NCI-H1105 treated with DMSO at 0.1 percent for 48 hours (cell line): ENCODE measurements at places on chromosomes 2 and 18.
A peak's percentile ranks its signal among the peaks of the same experiment; 100 is the strongest.

DNA sequence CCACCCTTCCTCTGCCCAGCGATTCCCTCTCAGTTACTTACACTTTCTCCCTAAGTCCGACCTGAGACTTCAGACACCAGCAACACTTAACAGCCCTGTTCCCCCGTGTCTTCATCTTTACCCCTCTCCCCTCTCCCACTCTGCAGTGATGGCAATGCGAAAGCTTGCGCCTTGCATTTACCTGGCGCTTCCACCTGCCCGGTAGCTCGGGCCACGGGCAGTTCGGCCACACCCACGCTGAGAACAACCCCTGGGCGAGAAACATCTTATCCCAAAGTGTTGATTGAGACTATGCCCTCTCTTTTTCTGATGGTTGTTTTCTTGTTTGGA lies 558 bp downstream of the DNAJC10 start:
- peak; percentile 44 for DNase-seq

GRCh38 chr2:50535256-50535655 lies 496.7 kb downstream of the NRXN1 start:
- no peak for DNase-seq

GRCh38 chr18:61901323-61901986 lies 8.6 kb upstream of the RNF152 start:
- DNase-seq: peak; percentile 55

- no peak for DNase-seq
Measured at GRCh38 chr2:74321737-74322136, 21.5 kb downstream of the SLC4A5 start.

DNA sequence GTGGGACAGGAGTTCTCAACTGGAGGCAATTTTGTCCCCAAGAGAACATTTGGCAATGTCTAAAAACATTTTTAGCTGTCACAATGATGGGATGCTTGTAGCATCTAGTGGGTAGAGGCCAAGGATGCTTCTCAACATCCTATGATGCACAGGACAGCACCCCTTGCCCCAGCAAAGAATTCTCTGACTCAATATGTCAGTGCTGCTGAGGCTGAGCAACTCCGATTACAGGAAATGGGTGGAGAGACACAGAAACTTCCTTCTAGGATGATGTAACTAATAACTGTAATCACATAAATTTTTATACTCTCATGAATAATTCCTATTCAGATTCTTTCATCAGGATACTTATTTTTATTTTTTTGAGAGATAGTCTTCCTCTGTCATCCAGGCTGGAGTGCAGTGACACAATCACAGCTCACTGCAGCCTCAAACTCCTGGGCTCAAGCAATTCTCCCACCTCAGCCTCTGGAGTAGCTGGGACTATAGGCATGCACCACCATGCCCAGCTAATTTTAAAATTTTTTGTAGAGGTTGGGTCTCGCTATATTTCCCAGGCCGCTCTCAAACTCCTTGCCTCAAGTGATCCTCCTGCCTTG lies 120.3 kb upstream of the ACAA2 start:
- DNase-seq: no peak

DNA sequence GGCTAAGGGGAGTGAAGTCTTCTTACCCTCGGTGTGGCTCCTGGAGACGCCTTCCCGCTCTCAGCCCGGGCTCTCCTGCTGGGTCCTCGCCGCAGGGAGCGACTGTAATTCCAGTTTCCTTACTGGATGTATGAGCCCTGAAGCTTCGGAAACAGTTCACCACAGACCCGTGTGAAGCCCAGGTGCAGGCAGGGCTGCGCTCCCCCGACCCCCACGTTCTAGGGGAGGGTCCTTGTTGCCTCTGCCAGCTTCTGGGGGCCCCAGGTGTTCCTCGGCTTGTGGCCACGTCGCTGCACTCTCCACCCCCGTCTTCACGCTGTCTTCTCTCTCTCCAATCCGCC lies 5.1 kb upstream of the ASB1 start:
- no peak for DNase-seq

DNA sequence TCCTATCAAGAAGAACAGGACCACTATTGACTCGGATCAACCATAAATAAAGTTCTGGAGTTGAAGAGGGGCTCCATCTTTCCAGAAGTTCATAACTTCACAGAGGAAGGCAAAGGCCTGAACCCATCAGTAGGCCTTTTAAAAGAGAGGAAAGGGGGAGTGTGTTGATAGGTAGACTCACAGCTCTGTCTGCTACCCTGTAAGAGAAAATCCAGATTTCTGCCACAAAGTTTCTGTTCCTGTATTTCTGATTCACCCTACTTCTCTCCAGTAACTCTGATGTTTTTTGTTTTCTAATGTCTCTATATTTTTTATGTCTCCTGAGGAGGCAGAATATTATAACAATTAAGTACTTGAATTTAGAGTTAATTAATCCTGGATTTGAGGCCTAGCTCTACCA lies 564.0 kb downstream of the TNS1 start:
- DNase-seq: no peak

GRCh38 chr2:75482398-75482797 lies 78.3 kb downstream of the EVA1A start:
- DNase-seq: no peak

DNA sequence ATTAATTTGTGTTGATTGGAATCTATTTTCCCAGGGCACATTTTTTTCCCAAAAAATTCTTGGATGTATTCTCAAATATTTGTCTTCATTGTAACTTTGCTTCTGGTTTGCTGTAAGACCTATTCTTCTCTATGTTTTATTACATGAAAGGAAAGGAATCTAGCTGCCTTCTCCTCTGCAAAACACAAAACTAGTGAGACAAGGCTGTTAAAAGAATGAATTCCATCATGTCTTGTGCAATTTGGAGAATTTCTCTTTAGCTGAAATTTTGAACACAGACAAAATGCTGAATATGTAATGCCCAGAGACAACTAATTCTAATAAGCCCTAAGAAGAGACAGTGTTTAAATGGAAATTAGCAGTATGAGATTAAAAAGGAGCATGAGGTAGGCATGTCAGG lies 275.9 kb downstream of the CDH20 start:
- no peak for DNase-seq

GRCh38 chr2:156918410-156918809 lies 339.1 kb upstream of the GALNT5 start:
- DNase-seq: no peak

DNA sequence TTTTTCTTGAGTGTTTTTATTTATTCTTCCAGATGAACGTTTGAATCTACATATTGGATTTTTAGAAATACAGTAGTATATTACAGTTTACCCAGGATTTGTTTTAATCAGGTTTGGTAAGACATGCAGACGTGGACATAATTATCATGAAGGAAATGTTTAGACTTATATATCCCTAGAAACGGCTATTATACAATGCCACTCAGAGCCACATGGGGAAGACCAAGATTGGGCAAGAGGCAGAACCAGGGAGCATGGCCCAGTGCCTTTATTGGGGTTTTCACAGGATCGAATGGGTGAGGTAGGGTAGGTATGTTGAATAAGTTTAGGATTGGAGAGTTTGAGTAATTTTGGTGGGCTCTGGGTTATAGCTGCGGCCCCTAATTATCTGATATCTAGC lies 212.2 kb downstream of the CAMKMT start:
- DNase-seq: no peak

DNA sequence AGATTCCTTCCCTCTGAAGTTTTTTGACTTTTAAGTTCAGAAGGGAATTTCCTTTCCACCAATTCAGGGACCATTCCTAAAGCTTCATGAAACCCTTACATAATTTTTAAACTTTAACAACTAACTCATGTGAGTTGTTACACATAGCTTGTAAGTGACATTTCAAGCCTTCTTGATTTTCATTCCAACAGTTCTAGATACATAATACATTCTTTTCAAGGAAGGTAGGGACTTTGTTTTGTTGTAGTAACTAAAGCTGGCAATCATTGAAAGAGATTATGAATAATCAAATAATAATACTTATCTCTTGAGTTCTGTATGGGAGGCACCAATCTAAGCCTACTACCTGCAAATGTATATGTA lies 45.4 kb downstream of the SETBP1 start:
- no peak for DNase-seq

- peak; percentile 8 for DNase-seq
Measured at GRCh38 chr2:105038383-105039061, 653 bp downstream of the MRPS9 start.

GRCh38 chr2:128696421-128696820 lies 377.8 kb upstream of the HS6ST1 start:
- no peak for DNase-seq

- no peak for DNase-seq
Measured at GRCh38 chr2:231780123-231780908, 766 bp downstream of the PDE6D start.

DNA sequence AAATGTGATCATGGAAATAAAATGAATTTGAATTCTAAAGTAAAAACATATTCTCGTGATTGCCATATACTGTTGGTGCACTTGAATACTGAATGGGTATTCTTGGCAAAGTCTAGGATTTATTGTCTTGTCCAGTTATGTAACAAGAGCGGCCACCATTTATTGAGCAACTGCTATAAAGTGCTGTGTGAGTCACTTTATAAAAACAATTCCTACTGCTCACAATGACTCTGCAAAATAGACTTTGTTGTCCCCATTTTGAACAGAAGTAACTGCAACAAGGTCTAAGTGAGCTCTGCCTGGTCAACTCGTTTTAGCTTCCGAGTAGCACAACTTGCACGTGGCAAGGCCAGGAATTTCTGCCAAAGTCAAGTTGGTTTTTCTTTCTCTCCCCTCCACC lies 995.6 kb upstream of the FANCL start:
- no peak for DNase-seq

DNA sequence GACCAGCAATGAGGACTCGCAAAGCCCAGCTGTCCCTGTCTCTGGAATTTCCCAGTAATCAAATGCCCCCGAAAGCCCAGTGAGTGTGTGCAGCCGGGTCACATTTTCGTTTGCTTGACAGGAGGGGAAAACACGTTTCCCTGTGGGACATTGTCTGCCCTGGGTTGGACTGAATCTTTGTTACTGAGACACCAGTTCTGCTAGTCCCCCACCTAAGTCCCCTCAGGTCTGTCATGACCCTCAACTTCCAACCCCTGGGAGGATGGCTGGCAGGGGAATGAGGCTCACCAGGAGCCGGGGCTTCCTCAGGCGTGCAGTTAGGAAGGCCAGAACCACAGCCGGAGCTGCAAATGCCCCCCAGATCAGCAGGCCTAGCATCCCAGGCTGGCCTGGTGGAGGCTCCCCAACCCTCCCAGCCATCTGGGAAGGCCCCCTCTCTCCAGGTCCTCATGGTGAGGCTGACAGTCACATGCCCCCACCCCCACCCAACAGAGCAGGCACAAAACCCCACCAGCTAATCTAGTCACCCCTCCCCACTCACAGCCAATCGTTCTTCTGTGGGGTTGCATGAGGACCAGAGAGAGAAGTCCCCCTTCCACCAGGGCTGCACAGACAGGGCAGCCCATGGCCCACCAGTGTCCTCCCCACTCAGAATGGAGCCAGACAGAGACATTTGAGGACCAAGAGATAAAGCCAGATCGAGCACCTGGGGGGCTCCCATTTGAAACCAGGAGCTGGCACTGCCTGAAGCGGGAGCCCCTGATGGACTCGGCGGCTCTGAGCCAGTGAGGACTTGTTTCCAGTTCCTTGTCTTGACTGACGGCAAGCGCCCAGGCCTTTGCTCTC lies 33.6 kb downstream of the CYP26B1 start:
- no peak for DNase-seq

DNA sequence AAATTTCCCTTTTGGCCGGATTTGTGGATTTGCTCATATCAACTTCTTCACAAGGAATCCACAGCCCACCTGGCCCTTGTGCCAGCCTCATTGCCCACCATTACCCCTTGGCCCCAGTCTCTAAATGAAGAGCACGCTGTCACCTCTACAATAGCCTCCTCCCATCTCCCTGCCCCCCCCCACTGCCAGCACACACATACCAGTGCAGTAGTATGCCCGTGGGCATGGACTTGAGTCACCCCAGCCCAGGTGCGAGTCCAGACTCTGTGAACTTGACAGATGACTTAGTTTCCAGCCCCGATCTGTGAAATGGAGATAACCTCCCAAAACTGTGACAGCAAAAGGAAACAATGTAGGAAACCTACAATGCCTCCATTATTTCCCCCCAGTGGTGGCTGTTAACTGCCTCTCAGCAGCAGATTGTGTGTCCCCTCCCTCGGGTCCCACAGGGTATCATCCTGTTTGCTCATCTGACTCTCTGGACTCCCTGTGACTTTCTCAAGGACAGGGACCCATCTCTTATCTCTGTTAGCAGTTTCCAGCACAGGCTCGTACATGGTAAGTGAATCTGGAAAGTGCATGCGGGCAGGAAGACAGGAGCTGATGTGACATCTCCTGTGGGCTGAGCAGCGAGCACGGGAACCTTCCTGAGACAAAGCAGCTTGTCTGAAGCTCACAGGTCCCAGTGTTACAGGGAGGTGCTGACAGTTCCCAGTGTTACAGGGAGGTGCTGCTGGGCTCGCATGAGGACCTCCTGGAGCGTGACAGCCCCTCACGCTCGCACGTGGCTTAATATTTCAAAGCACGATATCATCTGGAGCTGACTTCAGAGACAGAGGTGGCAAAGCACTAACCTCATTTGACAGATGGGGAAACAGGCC lies 4.2 kb upstream of the TMEM185B start:
- no peak for DNase-seq

DNA sequence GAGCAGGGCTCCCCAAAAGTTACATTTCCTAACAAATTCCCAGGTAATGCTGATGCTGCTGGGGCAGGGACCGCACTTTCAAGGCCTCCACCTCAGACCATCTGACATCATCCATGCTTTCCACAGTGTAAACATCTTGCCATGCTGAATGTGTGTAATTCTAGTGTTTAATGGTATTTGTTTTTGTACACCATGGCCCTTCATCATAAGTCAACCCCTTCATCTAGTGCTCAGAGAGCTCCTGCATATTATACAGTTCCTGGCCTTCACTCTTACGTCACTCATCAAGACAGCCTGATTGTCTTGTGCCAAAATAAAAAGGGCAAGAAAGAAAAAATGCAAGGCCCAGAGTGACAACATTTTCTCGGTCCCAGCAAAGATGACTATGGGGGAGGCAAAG lies 77.5 kb upstream of the ZFP36L2 start:
- DNase-seq: no peak

GRCh38 chr2:95552911-95553310 lies 38.9 kb upstream of the TRIM43 start:
- no peak for DNase-seq

GRCh38 chr18:48620071-48620470 lies 81.2 kb downstream of the CTIF start:
- DNase-seq: no peak

DNA sequence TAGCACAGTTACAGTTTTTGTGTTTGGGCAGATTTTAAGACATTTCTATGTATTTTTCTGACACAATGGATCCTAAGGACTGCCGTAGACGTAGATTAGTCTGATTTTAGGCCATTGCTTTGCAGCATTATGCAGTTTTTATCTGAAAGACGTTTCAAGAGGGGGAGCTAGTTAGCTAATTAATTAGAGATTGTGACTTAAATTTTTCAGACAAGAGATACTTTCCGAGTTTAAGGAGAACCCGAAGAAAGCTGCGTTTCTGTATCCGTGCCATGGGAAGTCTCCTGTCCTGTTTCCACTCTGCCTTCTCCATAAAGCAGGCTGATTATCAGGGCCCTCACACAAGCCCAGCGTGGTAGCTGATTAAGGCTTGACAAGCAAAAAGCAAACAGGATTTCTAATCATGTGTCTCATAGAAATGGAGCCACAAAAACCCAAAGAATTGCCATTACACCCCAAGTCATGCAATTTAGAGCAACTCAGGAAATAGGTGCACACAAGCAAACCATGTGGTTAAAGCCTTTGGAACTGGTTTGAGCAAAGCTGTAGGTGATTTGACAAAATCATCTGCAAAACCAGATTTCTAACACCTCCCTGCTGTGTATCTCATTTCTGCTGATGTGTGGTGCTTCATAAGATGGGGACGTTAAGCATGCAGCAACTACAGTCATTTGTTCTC lies 808.1 kb downstream of the RNF144A start:
- peak; percentile 20 for DNase-seq

GRCh38 chr2:39390216-39390615 lies 46.9 kb downstream of the MAP4K3 start:
- no peak for DNase-seq
